ENCODE measurements at places on chromosomes 5 and 9.

DNA sequence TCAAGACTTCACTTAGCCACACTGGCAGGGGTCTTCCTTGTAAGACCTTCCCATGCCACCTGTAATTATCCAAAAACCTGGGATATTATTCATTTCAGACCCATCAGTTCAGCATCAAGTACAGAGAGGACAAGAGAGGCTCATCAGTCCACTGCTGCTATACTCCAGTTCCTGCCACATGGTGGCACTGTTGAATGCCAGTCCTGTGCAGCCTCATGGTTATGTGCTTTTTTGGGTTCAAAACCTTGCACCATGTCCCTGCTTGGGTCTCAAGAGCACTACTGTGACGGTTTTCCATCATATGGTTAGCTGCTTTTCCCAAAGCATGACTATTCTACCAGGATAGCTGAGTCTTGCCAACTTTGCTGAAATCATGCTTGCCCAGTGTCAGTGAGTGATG, 8.5 kb downstream of the PTGS1 start:
- no peak for DNase-seq

DNA sequence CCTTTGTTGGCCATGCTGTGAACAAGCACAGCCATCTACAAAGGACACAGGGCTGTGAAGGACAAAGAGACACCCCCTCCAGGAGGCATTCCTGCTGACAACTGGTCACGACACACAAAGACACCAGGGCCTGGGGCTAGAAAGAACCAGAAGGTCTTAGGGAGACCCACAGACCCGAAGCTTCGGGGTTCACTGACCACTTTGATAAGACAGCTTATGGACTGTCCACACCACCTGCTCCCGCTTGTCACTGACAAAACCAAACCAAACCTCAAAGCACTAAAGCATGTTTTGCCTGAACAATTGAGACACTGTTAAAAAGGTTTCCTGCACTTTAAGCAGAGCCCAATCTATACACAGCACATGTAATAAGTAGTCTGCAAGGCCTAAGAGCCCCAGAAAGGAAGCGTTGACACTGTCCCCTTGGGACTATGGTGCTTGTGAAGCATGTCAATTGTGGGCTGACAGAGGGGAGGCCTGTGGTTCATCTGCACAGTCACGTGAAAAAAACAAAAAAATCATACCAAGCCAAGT, 185.0 kb downstream of the GAPVD1 start:
- no peak for DNase-seq

DNA sequence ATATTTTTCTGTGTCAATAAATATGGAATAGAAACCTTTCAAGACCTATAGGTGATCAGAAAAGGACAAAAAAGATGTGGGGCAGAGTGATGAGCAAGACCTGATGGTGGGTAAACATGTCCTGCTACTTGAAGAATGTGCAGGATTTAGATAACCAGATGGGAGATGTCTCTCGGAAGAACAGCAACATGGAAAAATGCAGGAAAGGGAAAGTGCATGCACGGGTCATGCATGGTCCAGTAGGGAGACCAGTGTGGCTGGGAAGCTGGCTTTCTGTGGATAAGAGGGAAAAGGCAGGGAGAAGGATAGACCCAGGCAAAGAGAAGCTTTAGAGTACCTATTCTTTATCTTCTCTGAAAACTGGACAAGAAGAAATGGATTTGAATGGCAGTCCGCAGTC, 7.1 kb upstream of the CAST start:
- DNase-seq = no peak

GRCh38 chr5:172399336-172399735, 55.0 kb downstream of the SH3PXD2B start:
- DNase-seq = no peak

DNA sequence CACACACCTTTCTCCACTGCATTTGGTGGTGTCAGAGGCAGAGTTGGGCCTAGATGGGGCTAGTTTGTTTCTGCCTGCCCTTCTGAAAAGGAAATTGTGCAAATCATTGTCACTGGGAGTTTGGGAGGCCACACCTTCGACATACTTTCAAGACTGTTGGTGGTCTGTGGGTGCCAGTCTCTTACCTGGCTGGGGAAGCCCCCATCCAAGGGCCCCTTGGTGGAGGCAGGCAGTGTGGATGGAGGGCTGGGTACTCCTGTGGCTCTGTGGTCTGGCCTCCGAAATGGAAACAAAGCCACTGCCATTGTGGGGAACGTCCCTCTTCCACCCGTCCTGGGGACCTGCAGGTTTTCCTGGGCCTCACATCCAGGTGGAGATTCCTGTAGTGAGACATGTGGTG, 10.9 kb upstream of the PHYHD1 start:
- no peak for DNase-seq

GRCh38 chr5:35194635-35195471, 35.4 kb downstream of the PRLR start:
- no peak for DNase-seq

DNA sequence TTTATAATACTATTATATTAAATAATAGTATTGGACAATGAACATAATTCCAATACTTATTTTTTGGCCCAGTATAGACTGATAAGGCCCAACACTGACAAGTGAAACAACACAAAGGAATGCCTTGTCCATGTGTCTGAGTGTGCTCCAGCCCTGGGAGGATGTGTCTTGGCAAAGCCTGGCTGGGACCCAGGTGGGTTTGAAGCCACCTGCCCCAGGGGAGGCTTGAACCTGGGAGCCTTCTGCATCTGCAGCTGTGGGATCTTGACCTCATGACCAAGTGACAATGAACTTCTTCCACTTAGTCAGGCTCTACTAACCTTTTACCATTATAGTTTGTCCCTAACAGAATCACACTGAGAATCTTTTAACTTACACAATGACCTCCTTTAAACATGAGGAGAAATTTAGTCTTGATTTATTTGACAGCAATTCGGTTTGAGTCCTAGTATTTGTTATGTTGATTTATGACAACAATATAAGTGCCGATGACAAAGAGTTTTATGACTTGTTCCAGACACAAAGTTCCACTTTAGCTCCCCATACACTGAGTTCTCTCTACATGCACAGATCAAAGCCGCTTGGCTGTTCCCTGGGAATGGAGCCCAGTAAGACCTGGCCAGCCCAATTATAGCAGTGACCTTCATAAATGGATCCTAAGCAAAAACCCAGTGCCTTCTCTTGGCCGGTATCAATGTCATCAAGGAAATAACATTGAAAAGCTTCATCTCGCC, 294.5 kb downstream of the CTNND2 start:
- no peak for DNase-seq

DNA sequence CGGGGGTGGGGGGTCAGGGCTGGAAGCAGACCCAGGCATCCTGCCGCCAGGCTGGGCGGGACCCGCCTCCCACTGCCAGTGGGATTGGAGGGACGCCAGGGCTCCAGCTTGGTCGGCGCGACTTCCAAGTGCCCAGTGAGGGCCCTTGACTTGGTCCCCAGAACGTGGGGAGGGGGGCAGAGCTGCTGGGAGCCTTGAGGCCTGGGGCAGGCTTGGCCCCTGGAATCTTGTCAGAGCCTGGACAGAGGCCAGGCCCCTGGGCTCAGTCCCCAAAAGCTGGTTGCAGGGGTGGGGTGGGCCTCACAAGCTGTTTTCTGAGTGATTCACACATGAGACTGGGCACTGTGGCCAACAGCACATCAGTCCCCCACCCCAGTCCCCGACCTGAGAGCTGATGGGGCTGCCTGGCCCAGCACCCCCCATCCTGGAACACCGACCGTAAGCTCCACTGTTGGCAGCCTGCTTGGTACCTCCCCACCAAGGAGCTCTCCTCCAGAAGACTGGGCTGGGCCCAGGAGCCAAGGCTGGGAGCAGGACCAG, 526 bp downstream of the CLIC3 start:
- no peak for DNase-seq

- no peak for DNase-seq
Measured at GRCh38 chr5:112316006-112316405, 103.1 kb downstream of the EPB41L4A start.

DNA sequence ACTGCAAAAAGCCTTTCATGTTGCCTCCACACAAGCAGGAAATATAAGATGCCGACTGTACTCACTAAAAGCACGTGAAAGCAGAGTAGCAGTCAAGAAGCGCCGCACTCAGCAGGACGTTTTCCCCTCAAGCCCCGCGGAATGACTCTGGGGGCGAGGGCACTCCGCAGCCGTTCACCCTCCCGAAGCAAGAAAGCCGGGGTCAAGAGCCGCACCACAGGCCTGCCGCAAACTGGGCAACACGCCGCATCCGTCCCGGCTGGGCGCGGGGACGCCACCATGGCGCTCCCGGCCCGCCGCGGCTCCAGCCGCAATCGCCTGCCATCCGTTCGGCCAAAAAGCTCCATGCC, 364 bp downstream of the RPS6 start:
- DNase-seq = no peak

DNA sequence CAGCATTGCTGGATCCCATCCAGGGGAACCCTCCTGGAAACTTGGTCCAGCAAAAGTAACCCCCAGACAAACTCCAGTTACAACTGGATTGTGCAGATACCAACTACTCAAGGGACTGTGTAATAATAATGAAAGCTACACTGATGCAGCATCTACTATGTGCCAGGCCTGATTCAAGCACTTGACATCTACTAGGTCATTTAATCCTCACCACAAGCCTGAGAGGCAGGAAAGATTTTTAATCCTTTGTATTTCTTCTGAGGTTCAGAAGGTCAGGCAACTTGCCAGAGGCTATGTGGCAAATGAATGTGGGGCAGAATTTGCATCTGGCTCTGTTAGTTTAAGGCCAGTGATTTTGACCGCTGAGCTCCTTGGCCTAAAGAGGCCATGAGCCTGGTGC, 29.5 kb upstream of the FOXI1 start:
- no peak for DNase-seq

DNA sequence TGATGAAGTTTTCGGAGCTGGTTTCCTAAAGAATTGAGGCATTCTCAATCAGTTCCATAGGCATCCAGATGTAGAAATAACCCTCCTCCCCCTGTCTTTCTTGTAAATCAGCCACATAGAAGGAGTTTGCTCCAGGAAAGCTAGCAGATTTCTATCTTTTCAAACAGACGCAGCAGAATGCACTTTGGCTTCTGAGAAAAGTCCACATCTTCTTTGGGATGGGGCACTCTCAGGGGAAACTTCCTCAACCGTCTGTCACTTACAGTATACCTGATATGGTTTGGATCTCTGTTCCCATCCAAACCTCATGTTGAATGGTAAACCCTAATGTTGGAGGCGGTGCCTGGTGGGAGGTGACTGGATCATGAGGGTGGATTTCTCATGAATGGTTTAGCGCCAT, 94.1 kb downstream of the SNCAIP start:
- DNase-seq = no peak

DNA sequence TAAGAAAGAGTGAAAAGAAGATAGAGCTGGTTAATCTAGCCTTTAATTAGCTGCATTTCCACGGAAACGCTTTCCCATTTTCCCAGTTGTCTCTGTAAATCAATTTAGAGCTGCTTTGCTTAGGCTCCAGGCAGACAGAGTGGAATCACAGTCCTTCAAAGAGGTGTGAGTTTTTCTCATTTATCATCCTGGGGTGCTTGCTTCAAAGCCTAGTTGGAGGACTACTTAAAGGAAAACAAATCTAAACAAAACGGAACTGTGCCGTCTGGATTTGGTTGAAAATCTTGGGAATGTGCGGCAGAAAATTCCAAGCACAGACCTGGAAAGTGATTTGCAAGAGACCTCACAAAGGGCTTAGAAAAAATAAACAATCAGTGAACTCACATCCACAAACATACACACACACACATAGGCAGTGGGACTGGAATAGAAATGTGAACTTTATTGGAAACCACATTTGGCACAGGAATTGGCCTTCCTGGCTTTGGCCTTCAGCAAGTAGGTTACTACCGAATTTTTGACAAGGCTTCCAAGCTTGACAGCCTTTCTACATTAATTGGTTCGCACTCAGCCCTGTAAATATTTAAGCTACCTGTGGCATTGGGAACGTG, 235.2 kb upstream of the SLC24A2 start:
- DNase-seq = no peak

- DNase-seq = no peak
Measured at GRCh38 chr9:97660340-97660739, 26.7 kb downstream of the NCBP1 start.

DNA sequence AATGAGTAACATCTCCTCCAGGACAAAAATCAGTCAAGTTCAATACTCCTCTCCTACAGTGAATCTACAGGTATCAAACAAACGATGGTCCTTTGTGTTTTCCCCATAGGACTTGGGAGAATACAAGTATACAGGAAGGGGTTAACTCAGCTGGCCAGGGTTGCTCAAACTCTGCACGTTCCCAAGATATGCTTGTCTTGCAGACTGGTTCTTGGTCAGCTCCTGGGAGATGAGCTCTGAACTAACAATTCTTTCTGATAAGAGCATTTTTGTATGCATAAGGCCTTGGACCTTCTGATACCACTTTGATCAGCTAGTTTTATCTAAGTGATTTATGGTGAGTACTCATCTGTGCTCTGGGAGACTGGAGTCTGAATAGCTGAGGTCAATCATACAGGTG, 42.1 kb downstream of the LOX start:
- no peak for DNase-seq

- no peak for DNase-seq
Measured at GRCh38 chr5:22431840-22432239, 421.3 kb downstream of the CDH12 start.

DNA sequence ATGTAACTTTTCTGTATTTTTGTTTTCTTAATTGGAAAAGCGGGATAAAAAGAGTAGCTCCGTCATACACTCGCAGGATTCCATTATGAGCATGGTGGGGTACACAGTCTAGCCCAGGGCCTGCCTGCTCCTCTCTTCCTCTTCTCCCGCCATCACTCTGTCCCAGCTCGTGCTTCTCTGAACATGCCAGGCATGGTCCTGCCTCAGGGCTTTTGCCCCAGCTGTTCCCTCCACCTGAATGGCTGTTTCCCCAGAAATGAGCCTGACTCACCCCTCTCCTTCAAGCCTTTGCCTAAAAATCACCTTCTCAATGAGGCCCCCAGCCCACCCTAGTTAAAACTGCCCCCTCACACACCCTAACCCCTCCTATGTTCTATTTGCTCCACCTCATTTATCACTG, 4.5 kb downstream of the CORO2A start:
- no peak for DNase-seq

DNA sequence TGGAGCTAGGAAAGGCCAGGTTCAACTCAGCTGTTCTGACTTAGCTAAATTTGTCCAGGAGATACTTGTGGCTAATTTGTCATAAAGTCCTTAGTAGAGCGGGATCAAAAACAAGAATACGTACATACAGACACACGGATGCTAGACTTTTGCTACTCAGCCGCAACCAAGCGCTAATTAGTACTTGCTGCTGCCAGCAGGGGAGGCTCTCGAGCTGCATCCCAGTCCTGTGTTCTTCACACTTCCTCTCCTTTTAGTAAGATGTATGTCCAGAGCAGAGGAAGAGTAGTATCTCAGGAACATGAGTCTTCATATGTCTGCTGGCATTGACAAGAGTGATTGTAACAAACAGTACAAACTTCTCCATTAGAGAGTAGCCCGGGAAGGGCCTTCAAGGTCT, 58.3 kb downstream of the CYFIP2 start:
- no peak for DNase-seq

Data from natural killer cell (primary cell).